ENCODE measurements at places on chromosomes 1 and 21.
A peak's percentile ranks its signal among the peaks of the same experiment; 100 is the strongest.

DNA sequence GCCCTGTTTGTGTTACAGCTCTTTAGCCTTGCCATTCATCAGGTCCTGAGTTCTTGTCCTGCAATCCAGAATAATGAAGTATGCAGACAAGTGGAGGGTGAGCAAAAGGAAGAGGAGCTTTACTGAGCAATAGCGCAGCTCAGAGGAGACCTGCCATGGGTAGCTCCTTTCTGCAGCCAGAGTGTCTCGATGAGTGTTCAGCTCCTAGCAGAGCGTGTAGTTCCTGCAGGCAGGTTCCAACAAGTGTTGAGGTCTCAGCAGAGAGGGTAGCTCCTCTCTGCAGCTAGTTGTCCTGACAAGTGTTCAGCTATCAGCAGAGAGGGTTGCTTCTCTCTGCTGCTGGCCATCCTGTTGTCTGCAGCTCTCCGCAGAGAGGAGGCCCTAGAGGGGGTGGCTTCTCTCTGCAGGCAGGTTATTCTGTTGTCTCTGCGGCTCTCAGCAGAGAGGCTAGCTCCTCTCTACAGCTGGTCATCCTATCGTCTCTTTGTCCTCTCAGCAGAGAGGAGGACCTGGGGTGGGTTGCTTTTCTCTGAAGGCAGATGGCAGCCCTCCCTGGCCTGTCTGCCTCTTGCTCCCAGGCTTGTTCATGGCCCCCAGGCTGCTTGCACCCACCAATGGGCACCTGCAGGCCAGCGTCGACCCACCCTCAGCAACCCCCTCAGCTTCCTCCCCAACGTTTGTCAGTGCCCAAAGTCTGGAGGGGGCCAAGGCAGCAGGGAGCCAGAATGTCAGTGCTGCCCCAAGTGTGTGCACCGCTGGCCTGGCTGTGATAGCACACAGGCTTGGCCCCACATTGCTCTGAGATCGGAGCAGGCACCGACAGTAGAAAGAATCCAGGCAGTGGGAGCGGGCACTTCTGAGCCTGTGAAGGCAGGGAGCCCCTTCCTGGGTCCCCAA is 112.5 kb upstream of the RUNX3 start:
- no peak for DNase-seq

- no peak for DNase-seq
Measured at GRCh38 chr1:226657895-226658545, 81.1 kb downstream of the ITPKB start.

DNA sequence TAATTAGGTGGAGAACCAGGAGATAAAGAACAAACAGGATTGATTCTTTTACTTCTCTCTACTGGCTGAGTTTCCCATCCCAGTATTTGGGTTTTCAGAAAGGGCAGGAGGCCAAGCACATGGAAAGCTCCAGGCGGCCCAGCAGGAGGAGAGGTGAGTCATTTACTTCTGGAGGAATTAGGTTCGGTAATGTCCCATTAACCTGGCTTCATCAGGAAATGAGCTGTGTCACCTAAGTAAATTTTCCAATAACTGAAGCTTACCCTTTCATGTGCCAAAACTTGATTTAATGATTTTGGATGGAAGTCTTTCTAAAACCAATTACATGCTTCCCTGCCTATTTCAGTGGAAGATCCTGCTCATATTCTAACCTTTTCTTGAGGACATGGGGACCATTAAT is 257.6 kb upstream of the USP24 start:
- DNase-seq: no peak

- DNase-seq: no peak
Measured at GRCh38 chr1:165010418-165011070, 346.0 kb downstream of the LMX1A start.

DNA sequence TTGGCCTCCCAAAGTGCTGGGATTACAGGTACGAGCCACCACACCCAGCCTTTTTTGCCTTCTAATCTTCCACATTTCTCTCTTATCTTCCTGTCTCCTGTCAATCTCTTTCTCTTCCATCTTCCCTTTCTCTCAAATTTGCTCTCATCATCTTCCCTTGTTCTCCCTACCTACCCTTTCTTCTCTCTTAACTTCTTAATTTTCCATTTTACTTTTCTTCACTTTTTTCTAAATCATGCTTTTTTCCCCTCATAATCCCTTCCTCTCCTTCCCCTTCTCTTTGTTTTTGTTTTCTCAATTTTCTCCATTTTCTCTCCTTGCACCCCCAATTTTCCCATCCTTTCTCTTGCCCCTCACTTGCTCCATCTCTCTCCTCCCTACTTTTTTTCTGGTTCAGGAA is 545.7 kb downstream of the OMA1 start:
- DNase-seq: no peak

GRCh38 chr1:20184481-20184900 is 1.4 kb upstream of the UBXN10 start:
- no peak for DNase-seq

DNA sequence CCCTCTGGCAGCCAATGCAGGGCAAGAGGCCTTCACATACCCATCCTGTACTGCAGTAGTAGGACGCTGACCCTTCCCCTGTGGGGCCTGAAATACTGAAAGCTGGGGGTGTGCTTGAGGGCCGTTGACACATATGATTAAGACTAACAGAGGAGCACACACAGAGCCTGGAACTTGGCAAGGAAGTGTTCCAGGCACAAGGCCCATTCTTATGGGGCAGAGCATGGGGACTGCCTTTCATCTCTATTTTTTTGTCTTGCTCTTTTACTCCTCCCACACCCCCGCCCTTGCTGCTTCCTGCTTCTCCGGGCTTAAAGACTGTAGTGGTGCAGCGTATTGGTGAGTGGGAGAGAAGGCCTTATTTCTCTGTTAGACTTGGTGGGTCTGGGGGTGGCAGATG is 137.4 kb downstream of the BACH1 start:
- no peak for DNase-seq

DNA sequence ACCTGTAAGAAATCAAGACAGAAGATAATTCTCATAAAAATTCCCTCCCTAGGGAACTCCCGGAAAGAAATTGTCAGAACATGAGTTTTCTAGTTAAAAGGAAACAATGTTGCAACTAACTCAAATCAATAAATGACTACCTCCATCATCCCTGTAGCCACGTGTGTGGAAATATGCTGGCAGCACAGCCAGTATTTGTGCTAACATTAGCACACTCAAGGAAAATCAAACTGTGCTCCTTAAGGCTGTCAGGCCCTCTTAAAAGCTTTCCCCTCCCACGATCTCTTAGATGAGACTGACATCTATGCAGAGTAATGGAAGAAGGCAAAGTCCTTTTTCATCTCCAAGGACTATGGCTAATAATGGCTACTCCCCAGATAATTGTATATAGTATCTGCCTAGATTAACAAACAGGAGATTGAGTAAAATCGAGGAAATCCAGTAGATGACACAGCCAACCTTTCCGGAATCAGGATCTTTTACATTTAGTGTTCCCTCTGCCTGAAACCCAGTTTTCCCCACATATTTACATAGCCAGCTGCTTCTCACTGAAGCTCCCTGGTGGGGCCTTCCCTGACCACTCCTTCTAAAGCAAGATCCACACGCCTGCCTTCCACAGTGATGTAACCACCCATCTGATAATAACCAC is 50.9 kb upstream of the NR5A2 start:
- no peak for DNase-seq

GRCh38 chr1:181763736-181764135 is 280.4 kb downstream of the CACNA1E start:
- no peak for DNase-seq

DNA sequence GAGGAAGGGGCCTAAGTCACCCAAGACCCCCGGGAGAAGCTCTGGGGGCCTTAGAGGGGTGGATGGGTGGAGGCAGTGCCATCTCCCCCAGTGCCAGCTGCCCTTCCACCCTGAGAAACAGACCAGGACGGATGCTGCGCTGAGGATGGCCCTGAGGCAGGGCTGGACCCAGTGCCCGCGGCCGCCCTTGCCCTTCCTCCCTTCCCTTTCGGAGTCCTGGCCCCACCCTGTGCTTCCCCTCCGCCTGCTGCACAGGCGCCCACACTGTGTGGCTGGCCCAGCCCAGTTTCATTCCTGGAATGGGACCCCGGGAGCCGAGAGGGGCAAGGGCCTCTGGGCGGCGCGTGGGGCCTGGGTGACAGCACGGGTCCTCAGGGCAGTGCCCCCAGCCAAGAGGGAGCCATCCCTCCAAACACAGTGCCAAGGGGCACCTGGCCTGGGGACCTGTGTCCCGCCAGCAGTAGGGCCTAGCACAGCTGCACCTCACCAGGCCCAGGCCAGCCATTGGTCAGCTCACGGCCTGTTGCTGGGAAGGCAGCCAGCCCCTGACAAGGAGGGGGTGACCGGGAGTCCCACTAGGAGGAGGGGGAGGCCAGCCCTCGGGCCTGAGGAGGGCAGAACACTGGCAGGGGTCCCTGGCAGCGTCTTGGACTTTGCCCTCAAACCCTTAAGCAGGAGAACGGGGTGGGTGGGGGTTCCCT is 13.4 kb upstream of the SKI start:
- DNase-seq: no peak

GRCh38 chr1:225299624-225300023 is 128.2 kb downstream of the LBR start:
- no peak for DNase-seq

DNA sequence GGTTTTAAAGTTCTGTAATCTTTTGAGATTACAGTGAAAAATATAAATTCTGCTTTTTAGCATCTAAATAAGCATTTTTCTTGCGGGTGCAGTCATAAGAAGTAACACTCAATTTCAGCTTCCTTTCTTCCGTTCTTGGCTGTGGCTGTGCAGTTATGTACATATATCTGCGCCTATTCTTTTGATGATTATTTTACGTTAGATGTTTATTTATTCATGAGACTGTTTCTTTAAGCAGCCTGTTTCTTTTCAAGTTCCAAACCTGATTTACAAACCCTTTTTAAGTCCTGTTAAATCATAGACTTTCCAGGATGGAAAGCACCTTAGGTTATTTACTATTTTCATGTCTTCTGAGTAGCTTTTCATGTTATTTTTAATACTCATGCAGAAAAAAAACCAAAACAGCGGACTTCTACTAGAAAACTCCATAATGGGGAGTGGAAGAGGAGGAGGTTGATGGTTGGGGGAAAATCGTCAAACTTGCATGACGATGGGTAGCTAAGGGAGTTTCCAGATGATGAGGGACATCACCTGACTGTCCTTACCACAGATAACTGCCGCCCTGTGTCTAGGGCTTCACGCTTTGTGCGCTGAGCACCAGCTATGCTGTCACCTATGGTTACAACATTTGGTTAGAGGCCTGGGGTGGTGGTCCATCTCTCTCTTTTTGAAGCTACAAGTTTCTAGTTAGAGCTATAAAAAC is 2.6 kb downstream of the PRDM2 start:
- DNase-seq: no peak

DNA sequence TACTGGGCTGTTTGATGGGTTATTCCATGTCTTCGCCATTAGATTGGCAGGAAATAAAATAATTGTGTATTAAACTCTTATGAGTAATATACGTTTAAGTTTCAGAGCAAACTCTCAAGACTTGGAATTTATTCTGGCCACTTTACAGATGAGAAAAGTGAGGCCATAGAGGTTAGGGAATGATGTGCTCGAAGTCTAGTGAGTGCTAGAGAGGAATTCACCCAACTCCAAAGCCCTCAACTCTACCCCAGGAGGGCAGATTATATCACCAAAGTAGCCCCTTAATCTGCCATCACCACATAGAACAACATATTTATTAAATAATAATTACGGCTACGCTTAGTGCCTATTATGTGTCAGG is 440 bp upstream of the MUL1 start:
- no peak for DNase-seq

GRCh38 chr1:14996133-14997050 is 157.2 kb upstream of the TMEM51 start:
- peak; percentile 30 for DNase-seq

DNA sequence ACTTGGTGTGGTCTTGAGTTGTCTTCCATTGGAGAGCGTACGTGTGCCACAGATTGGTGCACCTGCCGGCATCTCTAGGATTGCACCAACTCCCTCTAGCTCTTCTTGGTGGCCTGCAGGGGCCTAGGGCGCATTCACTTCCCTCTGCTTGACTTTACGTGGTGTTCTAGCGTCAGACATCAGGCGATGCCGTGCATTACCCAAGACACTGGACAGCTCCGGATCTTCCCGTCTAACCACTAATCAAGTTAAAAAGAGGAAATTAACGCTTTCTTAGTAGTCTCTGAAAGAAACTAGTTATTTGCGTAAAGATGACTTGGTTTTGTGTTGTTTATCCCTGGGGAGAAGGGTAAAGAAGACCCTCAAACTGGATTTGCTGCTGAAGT is 510 bp upstream of the IL10RB start:
- no peak for DNase-seq

GRCh38 chr1:117612517-117613248 is 6.8 kb downstream of the TENT5C start:
- no peak for DNase-seq

DNA sequence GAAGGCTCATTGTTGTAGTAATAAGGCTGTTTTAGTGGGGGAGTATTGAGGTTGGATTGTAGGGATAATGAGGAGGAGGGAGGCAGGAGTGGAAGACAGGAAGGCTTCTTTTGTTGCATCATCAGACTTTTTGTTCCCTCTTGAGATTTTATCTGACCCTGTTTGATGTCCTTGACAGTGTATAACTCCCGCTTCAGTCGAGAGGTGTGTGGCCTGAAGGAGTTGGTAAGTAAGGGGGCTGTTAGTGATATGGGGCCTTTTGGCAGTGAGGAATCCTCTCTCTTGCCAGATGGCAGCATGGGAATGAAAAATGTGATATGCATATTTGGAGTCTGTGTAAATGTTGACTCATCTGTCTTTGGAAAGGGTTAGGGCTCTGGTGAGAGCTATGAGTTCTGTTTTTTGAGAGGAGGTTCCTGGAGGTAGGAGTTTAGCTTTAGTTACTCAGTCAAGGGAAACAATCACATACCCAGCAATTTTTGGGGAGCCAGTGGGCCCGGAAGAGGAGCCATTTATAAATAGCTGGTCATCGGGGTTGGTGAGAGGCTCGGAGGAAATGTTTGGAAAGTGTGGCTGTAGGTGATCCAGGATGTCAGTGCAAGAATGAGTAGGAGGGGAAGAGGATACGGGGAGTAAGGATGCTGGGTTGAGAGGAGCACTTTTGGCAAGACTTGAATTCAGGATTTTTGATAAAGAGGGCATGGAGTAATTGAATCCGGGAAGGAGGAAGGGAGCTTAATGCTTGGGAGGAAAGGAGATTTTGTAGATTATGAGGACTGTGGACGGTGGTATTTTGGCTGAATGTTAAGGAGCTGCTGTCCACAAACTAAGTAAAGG is 136.7 kb upstream of the ETV3 start:
- DNase-seq: no peak

DNA sequence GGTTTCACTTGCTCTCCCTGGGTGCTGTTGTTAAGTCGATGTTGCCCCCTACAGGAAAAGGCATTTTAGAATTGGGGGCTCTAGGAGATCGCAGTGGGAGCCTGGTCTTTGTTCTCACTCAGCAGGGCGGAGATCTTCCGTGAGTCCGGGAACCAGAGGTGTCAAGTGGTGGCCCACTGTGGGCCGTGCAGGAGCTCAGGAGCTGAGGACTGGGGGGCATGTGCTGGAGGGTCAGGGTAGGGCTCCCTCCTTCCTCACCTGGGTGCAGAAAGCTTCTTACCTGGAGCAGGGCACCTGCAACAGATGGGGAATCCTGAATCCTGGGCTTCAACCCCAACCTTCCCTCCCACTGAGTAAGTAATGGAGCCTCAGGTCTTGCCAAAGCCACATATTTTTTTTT is 392.7 kb downstream of the NPHP4 start:
- DNase-seq: no peak

GRCh38 chr1:22317920-22318243 is 133.8 kb upstream of the ZBTB40 start:
- DNase-seq: no peak

Measured in brain pericyte (primary cell).